CD8-positive, alpha-beta memory T cell (primary cell): ENCODE measurements at places on chromosomes 12 and 14. TPM values are rescaled to one million over a fixed set of nuclear protein-coding genes. Genes with fewer than 3 reads are reported as not detected.

DNA sequence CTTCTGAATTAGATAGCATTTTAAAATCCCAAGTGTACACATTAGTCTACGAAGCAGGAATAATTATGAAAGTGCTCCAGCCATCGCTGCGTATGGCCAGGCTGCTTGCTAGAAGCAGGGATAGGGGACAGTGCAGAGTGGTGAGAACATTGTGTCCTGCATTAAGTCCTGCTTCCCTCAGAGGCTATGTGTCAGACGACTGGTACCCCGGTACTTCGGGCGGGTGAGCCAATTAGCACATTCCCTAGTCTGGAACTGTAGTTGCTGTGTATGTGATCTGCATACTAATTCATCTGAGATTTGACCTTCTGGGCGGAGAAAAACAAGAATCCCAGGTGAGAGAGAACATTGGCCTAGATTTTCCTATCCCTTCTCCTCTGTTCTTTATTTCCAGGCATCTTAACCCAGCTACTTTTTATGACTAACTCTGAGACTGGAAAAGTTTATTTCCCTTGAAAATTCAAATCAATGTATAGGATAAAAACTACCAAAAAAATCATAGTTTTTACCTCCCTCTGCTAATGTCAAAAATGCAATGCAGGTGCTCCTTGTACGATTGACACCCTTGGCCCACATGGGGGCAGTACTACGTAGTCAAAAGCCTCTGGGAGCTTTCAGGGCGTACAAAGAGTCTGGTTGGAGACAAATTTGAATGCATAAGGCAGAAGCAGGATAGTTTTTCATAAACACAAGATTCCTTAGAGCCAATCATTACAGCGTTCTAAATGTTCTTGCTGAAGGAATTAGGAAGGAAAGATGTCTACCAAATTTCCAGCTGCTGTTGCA, 764.3 kb downstream of the NOVA1 start:
- DNase-seq: no peak

DNA sequence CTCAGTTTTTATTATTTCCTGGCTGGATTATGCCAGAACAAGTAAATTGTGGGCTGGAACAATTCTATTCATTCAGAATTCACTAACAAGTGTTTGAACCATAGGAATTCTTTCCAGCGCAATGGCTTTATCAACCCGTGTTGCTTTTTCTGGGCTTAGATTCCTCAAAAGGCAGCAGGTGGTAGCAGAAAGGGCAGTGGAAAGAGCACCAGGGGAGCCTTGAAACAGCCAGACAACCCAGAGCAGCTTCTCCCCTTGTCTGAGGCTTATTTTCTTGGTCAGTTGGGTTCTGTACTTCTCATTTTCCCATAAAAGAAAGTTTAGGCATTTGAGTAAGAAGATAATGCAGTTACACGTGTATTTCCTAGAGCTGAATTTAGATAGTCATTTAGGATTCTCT, 130.7 kb downstream of the OTOGL start:
- DNase-seq: no peak

- DNase-seq: peak; percentile 45
These were observed 52.3 kb downstream of the NEUROD4 start for GRCh38 chr12:55072083-55072482.

Gene MFAP5
- total RNA-seq: not detected

Gene KLRC2
- 4.9 TPM for total RNA-seq

DNA sequence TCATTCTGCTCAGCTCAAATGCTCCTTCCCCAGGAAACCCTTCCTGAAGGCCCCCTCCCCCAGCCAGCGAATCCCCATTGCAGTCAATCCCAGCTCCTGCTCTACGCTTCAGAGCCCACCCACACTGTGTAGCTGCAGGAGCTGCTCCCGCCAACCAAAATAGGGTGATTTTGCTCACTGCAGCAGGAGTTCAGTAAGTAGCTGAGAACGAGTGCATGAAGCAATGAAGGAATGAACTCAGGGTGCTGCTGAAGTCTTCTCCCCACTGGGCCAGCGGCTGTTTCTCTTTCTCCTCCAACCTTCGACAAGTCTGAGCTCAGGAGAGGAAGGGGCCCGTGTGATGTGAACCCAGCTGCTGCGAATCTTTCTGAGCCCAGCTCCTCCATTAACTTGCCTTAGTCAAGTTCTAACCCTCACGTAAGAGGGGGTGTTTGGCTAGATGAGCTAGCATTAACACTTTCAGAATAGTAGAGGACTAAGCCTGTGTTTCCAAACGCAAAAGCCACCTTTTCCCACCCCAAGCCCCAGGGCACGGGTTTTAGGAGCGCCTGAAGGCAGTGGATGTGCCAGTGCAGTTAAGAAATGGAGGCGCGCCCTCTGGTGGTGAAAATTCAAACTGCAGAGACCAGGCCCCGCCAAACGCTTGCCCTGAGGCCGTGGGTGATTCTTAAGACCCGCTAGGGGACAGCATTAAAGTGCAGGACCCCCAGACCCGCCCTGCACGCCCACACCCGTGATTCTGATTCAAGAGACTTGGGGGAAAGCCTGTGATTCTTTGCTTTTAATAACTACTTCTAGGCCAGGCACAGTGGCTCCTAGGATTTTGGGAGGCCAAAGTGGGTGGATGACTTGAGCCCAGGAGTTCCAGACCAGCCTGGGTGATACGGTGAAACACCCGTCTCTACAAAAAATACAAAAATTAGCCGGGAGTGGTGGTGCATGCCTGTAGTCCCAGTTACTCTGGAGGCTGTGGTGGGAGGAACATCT, 11.9 kb upstream of the SERPINA4 start:
- no peak for DNase-seq

DNA sequence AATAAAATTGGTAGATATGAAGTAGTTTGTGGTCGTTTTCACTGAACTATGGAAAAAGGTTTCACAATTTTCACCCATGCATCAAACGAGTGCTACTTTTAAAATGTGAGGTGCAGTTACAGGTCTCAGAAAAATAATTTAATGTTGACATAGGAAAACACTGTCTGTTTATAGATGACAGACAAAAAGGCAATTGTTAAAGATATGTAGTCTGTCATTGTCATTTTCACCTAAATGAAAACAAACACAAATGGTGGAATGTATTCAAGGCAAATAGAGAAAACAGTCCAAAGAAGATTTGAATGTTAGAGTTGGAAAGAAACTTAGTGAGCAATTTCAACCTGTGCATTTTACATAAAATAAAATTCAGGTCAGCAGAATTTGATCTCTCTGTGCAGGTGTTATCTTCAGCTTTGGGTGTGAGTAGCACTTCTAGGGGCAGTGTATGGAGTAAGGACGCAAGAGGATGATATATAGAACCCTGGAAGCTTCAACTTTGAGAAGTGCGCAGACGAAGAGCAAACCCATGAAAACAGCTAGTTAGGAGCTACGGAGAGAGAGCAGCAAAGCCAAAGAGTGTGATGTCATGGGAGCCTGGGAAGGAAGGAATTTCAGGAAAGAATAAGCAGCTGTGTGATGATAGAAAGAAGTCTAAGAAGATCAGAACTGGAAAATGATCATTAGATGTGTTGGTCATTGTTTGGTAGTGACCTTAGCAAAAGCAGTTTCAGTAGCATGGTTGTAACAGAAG, 6.2 kb downstream of the RERG start:
- DNase-seq: no peak
